Breast epithelium (tissue), 4 donors: ENCODE measurements at places on chromosomes 5 and 9. TPM values are rescaled to one million over a fixed set of nuclear protein-coding genes. Genes with fewer than 3 reads are reported as not detected.

DNA sequence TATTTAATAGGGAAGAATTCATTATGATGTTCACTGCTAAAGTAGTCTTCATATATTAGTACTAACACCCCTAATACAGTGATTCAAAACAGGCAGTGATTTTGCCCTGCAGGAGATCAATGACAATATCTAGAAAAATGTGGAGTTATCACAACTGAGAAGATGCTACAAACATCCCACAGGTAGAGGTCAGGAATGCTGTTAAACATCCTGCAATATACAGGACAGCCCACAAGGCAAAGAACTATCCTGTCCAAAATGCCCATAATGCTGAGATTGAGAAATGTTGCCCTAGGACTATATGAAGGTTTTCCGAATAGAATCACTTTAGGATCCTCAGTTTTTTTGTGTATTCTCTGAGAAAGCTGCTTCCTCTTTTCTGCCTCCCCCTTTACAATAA is 15.3 kb downstream of the RORB start:
- no peak for DNase-seq

FOXI1 gene
- not detected for total RNA-seq

- no peak for DNase-seq
Observed at GRCh38 chr5:34002629-34003328, 5.1 kb downstream of the AMACR start.

TGFBI gene
- 40.4 TPM for total RNA-seq

DNA sequence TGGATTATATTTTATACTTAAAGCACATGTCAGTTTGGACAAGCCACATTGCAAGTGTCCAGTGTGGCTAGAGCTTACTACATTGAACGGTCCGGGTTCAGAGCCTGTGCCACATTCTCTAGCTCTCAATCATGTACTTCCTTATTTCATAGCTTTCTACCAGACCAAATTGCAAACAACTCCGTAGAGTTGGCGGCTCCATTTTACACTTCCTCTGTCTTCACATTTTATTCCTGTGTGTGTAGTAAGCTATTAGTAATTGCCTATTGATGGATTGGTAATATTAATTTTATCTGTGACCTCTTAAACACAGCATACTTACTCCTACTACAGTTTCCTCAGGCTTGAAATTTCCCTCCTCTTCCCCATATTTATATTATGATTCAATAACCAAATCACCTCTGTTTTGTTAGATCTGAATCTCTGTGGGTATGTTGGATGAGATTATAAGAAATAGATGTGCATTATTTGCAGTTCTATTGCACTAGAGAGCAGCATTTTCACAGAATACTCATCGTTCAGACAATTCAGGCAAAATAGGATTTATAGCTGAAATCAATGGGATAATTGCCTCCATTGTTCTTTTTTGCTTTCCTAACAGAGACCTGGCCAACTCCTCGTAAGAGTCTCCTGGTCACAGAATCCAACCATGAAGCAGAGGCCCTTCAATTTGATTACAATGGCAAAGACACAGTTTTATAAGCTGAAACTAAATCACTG is 29.0 kb upstream of the C9orf72 start:
- DNase-seq, result no peak
